ENCODE measurements at places on chromosomes 3 and 15.

DNA sequence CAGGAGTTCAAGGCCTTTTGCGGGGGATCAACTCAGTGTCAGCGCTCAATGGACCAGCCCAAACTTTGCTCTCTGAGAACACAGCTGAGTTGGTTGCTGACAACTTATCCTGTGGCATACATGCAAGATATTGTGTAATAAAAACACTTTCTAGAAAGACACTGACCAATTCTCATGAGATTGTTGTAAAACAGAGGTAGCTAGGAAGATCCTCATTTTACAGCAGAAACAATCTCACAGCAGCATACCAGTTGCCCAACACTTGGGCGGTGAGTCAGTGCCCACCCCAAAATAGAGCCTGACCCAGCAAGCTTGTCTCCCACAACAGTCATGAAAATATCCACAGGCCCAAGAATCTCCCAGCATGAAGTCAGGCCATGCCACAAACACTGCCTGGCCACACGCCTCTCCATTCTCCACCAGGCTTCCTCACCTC is 18.2 kb downstream of the KLHL6 start:
- peak; percentile 77 for DNase-seq

- peak; percentile 67 for DNase-seq
Observed at GRCh38 chr3:114624047-114624445, 330.2 kb downstream of the TIGIT start.

- no peak for DNase-seq
Observed at GRCh38 chr3:79597709-79598108, 170.1 kb downstream of the ROBO1 start.

DNA sequence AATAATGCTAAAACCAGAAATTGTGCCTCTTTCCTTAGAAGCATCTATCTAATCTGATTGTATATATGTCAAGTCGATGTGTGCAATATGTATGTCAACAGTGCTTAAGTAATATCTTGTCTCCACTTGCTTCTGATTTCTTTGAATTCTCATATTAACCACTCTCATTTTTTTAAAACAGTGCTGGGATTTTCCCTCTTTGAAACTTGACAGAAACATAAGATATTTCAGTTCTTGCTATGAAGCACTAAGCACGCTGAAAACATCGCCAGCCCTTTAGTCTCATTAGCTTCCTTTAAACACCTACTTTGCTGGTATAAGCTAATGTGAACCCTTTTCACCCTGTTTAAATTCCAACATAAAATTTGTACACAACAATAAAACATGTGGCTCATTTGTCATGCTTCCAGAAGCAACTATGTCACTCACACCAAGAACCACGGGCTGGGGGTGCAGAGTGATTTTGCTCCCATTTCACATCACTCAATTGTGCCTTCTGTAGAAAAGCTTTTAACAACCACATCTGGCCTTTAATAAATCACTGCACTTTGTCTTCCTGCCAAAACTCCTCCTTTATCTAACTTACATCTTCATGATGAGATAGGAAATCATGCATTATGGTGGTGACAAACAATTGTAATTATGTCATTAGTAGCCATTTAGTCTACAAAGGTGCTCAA is 185.2 kb downstream of the FOXP1 start:
- DNase-seq: no peak

DNA sequence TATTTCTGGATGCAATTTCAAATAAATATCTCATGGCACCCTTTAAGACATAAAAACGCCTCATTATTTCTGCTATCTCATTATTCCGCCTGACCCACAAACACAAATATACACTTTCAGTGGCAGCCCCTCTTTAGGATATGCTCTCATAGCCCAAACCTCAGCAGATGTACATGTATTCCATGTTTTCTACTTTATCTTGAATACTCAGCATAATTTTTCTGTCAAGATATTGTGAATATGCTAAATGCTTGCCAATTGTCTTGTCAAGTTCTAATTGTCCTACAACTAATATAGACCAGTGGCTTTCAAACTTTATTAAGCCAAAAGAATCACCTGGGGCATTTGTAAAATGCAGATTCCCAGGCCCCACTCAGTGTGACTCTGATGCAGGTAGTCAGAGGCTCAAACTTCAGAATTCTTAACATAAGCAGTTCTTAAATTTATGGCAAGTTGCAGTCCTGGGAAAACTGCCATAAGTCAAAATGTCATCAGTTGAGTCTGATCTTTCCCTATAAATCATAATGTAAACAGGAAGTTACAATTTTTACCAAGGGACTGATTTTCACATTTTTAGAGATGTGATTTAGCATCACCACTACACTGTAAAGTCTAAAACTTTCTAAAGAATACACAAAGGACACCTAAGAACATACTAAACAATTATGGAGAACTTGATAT is 135.1 kb downstream of the TBL1XR1 start:
- no peak for DNase-seq

GRCh38 chr3:116929505-116930222 is 220.1 kb downstream of the TUSC7 start:
- DNase-seq: no peak

DNA sequence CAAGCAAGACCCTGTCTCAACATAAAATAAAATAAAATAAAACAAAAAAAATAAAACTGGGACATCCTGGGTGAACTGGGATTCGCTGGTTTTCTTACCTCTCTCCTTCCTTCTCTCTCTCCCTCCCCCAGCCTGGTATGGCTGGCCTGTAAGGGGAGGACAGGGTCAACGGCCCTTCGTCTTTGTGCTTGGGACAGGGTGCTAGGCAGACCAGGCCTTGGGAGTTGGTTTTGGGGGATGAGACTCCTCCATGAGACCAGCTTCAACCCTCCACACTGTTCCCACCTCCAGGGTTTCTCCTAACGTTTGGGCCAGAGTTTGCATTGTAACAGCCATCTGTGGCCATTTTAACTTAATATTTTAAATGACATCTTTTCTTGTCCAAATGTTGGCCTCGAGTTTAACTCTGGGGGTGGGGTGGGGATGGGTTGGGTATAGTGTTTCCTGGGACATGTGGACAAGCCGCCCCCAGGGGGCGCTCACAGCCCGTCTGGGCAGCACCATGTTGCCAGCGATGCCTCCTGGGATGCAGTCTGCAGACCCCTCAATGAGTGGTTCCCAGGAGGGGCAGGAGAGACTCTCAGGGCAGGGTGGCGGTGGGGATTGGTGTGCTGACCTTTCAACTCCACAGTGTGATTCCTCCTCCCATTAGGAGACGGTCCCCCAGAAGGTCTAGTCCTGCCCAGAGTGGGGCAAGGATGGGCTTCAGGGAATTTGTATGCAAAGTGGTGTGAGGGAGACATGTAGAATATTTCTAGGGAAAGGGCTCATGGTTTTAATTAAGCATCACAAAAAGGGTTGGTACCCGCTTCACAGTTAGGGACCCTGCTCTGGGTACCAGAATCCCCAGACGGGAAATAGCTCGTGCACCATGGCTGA is 37.7 kb upstream of the LCTL start:
- DNase-seq: no peak

DNA sequence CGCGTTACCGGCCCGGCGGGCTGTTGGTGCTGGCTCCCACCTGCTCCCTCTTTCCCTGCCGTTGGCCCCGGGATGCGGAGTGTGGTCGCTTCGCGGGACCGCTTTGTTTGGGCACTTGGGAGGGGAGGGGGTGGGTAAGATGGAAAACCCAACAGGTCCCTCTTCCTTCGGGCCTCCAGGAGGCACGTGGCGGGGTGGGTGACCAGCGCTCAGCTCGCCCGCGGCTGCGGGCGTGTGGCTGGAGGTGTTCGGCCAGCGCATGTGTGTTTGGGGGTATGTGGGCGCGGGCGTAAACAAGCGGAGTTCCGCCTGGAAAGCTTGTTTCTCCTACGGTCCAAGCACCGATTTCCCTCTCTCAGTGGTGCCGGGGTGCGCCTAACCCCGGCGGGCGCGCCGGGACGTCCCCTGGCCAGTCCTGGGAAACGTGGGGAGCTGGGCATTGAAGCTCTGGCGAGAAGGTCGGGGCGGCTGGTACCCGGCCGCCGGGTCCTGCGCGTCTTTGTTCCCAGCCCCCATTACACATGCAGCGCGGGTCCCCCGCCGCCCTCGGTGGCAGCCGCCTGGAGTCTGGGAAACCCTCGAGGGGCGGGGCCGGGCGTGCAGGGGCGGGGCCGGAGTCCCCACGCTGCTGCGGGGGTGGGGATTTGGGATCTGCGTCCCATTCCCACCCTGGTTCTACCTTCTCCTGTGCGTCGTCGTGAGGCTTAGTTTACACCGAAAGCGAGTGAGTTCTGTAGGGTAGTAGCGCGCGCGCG is 1.4 kb downstream of the ACVR2B start:
- no peak for DNase-seq

DNA sequence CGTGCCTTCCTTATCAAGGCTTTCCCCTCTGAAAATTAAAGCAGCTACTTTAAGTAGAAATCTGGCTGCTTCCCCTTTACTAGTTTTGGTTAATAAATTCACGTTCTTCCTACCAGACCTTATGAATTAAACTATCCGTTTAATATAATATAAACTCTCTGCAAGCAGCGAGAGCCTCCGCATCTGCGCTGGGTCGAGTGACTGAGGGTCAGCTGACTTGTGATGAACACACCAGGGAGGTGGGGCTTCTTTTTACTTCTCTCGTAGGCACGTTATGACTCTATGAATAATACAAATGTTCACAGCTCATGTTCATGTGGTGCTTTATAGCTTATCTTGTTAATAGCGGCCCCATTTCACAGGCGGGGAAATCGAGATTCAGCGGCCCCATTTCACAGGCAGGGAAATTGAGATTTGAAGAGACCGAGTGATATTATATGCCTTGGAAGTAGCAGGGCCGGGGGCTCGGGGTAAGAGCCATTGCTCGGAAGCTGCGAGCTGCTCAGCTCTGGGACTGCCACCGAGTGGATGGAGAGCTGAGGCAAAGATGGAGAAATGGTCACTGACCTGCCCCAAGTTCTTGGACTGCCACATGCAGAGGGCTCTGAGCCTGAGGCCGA is 8.3 kb downstream of the MUC4 start:
- DNase-seq: no peak

DNA sequence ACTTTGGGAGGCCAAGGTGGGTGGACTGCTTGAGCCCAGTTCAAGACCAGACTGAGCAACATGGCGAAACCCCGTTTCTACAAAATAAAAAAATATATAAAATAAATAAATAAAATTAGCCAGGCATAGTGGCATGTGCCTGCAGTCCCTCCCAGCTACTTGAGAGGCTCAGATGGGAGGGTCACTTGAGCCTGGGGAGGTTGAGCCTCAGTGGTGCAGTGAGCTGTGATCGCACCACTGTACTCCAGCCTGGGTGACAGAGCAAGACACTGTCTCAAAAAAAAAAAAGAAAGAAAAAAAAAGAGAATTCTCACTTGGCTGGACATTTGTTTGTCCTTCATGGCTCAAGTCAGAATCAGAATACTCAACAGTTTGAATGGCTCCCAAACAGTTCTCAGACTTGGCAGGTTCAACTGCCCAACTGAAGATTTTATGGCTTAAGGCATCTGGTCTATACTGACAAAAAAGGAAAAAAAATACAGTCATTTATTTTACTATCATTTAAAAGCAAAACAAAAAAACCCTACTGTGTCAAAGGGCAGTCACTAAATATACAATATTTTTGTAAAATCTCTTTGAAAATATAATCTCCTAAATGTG is 106.6 kb downstream of the FBXL22 start:
- no peak for DNase-seq

GRCh38 chr3:77380136-77380535 is 340.2 kb downstream of the ROBO2 start:
- DNase-seq: no peak

GRCh38 chr15:41493902-41494189 is 172 bp downstream of the ITPKA start:
- no peak for DNase-seq

- DNase-seq: no peak
Observed at GRCh38 chr15:70513819-70514218, 249.5 kb downstream of the UACA start.

GRCh38 chr3:194575484-194576210 is 57.6 kb downstream of the TMEM44 start:
- peak; percentile 87 for DNase-seq

GRCh38 chr3:196159952-196160804 is 51.0 kb downstream of the ZDHHC19 start:
- DNase-seq: peak; percentile 74

DNA sequence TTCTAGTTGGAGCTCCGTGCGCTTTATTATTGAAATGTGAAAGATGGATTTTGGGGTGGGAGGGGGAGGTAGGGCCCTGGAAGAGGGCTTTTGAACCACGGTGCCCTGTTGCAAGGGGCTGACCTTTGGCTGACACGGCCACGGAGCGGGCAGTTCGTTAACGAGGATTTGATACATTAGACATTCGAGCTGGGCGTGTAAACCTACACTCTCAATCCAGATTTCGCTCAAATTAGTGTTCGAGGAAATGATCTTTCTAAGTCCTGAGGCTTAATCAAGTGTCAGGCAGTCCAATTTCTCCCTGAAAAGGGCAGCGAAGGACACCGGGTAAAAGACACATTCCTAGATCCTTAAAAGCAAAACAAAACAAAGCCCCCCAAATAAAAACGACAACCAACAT is 13.0 kb downstream of the ZIC1 start:
- no peak for DNase-seq

- no peak for DNase-seq
Observed at GRCh38 chr3:147619921-147620560, 210.9 kb downstream of the ZIC1 start.

DNA sequence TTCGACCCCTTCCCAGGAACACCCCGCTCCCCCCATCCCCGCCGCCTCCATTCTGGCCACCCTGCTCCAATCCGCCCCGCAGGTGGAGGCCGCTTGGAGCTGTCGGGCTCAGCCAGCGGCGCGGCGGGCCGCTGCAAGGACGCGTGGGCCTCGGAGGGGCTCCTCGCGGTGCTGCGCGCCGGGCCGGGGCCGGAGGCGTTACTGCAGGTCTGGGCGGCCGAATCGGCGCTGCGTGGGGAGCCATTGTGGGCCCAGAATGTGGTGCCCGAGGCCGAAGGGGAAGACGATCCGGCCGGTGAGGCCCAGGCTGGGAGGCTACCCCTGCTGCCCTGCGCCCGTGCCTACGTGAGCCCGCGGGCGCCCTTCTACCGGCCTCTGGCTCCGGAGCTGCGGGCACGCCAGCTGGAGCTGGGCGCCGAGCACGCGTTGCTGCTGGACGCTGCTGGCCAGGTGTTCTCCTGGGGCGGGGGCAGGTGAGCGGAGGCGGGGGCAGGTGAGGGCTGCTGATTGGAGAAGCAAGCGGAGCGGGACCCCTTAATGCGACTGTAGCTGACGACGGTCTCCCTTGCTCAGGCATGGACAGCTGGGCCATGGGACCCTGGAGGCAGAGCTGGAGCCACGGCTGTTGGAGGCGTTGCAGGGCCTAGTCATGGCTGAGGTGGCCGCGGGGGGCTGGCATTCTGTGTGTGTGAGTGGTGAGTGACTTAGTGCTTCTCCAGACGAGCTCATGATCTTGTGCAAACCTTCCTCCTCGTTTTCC is 2.5 kb downstream of the RCCD1 start:
- DNase-seq: no peak

DNA sequence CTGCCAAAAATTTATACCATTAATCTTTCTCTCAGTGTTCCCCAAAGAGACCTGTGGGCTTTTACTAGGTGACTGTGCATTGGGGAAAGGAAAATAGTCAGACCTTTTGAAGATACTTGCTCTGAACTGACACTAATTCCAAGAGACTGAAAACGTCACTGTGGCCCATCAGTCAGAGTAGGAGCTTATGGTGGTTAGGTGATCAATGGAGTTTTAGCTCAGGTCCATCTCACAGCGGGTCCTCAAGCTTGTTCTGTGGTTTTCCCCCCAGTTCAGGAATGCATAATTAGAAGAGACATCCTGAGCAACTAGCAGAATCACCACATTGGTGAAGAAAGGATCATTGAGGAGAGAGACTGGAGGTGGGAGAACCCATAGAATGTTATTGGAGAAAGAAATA is 134.7 kb downstream of the SV2B start:
- DNase-seq: no peak

- no peak for DNase-seq
Observed at GRCh38 chr3:166570102-166570501, 732.9 kb upstream of the BCHE start.

GRCh38 chr15:90836296-90836871 is 32.0 kb upstream of the FURIN start:
- no peak for DNase-seq

Data from epithelial cell of proximal tubule (primary cell).